CD4-positive, alpha-beta T cell treated with Interleukin-10 for 1 hour (primary cell): ENCODE measurements at places on chromosomes 2 and 18.

- DNase-seq: peak; percentile 53
Measured at GRCh38 chr2:96156011-96156820, 11.0 kb upstream of the DUSP2 start.

DNA sequence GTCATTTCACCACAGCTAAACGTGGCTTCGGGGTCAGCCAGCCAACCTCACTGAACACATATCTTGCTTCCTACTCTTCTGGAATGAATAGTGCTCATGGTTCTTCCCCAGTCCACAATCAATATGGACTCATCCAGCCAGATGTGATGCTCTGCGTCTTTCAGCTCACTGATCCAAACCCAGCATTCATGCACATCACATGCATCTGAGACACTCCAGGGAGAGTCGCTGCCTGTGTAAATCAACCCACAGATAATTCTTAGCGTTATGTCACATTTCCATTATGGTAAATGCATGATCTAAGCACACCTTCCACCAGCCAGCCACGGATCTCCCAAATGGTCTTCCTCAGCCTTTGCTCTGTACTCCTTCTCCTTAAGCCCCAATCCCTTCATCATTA is 306.7 kb upstream of the CHAC2 start:
- no peak for DNase-seq

DNA sequence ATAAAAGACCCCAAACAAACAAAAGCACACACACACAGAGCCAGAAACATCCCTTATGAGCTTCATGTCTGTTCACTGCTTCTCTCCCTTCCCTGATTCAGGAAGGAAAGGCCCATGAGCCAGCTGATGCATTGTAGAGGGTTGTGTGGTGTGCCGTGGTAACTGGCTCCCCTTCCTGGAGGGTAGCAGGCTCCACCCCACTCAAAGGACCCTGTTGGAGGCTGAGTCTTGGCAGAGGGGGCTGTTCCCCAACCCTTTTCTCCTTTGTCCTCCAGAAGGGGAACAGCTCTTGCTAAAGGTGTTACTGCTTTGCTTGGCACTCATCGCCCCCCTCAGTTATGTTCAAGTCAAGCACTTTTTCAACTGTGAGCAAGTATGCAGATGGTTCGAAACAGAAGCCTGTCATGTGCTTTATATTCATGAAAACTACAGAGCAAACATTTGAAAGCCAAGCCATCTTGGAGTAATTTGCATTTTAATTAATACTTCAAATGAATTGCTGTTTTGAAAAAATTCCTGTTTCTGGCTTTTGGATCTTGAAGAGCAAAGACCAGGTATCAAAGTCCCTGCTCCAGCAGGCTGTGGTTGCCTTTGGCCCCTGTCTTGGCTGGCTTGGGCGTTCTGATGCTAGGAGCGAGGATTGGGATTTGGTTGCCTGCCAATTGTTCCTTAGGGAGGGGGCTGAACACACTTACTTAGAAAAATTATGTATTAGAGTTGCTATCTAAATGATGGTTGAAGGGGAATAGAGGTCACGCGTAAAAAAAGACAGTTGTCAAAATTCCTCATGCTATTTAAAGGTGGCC is 267.8 kb downstream of the TSN start:
- DNase-seq: no peak

DNA sequence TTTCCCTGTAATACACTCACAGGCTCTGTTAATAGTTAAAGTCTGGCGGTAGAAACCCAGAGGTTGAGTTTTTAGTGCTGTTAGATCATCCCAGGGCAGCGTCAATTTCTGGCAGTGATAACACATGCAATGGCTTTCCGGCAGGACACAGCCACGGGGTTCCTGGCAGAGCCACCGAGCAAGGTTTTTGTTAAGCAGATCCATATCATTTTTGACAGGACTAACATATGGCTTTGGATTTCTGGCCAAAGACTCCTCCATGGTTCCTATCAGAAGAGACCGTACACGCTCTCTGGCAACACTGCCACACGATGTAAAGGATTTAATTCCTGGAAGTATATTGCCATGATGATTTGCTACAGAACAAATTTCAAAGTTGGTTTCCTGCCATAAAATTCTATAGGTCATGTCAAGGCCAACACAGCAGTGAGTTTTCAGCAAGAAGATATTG is 854.3 kb downstream of the LRRTM4 start:
- DNase-seq: no peak

- no peak for DNase-seq
Measured at GRCh38 chr2:227888289-227888688, 16.9 kb downstream of the DAW1 start.

DNA sequence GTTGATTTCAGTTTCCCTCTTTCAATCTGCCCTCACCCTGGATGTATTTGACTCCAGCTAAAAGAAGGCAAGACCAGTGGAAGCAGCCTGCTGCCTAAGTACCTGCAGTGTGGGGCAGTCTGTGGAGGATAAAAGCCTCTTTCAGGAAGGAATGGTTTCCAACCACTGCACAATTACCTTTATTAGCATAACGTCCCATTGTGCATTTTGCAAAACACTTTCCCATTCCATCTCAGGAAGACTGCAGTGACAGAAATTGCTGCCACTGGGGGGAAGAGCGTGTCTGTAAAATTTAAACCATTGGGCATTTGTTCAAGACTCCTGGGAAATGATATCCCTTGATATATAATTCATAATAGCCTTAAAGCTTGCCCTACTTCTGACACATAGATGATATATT is 26.2 kb downstream of the CYRIA start:
- DNase-seq: no peak

DNA sequence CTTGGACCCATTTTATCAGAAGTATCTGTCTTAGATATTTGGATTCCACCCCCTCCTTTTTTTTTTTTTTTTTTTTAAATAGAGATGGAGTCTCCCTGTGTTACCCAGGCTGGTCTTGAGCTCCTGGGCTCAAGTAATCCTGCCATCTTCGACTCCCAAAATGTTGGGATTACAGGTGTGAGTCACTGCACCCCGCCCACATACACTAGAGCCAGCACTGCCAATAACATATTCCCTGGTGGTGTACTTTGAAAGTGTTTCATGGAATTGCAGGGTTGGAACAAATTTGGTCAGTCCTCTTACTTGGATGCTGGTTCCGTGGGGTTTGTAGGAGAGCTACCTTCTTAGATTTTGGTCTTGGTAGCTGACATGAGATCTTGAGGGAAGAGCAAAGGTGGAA is 15.0 kb downstream of the PDCL3 start:
- no peak for DNase-seq

DNA sequence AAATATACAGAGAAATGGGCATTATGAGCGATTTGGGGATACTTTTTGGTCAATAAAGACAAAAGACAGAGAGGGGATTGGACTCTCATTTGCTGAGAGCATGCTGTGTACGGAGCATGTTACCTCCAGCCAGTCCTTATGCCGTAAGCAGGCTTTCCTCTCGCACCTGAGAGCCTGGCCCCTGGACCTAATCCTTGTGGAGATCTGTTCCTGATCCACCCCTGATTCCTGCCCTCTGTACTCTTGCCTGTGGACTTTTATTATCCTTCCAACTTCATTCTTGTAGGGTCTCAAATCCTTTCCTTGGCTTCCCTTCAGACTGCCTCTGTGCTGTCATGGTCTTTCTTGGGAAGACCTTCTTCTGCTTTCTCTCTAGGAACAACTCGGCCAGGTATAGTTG is 803.1 kb upstream of the RAB6C start:
- DNase-seq: no peak

GRCh38 chr2:231552752-231553151 is 22.5 kb upstream of the NMUR1 start:
- no peak for DNase-seq

GRCh38 chr2:111030945-111031344 is 89.8 kb upstream of the BCL2L11 start:
- no peak for DNase-seq

DNA sequence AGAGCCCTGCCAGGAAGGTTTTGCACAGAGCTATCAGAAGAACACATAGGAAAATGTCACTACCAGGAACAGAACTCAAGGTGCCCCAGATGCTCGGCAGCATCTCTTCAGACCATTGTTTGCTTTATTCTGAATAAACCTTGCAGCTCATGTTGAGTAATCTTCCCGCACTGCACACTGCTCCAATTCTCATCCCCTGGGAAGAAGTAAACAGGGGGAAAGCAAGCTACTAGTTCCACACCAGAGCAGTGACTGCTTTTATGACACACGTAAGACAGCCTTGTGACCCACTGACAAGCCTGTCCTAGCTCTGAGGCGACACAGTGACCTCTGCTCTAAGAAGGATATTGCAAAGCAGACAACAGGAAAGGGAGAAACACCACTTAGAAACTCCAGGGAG is 44.2 kb downstream of the NRP2 start:
- no peak for DNase-seq
